IMR-90 (cell line): ENCODE measurements at places on chromosomes 13 and 19.

GRCh38 chr19:50341091-50341564 is 12.0 kb upstream of the KCNC3 start:
- DNase-seq = no peak

DNA sequence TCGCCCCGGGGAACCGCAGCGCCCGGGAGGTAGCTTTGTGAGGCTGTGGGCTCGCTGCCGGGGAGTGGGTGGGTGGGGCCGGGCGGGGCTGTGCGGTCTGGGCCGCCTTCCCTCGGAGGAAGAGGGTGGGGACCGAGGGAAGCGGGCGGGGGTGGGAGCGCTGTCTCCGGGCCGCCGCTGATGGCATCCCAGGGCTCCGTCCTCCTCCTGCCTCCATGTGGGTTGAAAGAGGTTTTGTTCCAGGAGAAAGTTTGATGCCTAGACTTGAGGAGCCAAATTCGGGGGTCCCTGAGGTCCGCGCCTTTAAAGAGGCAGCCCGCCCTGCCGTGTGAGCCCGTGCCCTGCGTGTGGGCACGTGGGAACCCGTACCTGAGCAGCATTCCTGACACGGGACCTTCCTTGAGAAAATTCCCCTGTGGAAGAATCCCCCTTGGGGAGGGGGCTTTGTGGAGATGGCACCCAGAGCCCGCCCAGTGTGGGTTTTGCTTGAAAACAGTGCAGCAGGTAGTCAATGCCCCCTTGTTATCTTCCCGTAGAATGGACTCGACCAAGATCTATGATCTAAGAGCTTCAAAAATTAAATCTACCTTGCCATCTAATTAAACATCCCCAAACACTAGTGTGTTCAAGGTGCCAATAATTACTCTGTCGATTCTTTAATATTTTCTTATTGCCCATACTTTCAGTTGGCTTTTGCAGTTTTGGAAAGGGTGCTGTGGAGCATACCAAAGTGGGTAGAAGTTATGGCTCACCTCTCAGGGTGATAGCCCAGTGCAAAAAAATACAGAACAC is 107.8 kb downstream of the RXFP2 start:
- no peak for DNase-seq

DNA sequence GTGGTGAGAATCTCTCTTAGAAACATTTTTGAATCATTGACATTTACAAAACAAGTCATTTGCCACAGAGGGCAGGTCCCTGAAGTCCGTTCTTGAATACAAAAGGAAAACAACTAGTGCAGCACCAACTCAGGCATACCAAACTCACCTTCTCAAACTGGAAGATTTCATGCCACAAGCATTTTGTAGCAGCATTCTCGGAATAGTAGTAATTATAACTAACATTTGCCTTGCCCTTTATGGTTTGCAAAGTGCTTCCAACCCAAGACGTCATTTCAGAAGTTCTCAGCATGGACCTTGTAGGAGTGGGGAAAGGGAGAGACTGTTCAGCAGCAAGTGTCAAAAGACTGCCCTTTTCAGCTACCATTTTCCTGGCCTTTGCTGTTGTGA is 344.6 kb downstream of the RFC3 start:
- peak; percentile 34 for DNase-seq

DNA sequence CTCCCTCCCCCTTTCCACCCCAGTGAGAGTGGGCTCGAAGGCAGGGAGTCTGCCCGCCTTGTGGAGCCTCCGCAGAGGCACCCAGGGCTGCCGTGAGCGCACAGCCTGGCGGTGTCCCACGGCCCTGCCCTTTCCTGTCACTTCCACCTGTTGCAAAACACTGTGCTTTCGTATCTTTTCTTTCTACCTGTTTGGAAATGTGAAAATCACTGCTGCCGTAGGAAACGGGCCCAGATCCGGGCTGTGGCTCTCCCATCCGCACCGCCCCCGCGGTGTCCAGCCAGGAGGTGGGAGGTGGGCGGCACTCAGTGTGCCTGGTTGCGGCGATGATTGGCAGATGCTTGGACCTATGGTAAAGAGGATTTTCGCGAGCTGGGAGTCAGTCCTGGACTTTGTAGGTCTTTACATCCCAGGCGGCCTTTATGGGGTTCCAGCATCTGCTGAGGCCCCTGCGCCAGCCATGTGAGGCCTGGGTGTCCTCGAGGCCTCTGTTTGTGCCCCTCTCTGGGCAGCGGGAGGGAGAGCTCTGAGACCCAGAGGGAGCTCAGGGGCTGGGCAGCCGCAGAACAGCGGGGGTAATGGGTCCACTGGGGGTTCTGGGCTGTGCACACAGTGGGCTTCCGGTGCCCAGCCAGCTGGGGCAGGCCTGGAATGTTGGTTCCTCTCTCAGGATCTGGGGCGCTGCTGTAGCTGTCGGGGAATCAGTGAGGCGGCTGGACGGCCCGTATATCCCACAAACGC is 6.1 kb downstream of the STK11 start:
- no peak for DNase-seq

DNA sequence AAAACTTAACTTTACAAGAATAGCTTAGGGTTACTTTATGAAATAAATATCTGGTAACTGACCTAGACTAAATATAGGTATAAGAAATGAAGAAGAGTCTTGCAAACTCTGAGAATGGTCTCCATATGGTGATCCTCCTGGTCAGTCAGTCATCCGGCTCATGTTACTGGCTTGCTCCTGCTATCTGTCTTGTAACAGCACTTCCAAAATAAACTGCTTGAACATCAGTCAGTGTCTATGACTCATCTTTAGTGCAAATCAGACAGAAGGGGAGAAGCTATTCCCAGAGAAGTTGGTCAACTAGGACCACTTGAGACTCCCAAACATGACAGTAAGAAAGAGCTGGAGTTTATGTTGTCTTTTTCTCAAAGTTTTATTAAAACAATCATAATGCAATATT is 1550.9 kb downstream of the PCDH9 start:
- peak; percentile 54 for DNase-seq

GRCh38 chr13:33483471-33483870 is 197.9 kb upstream of the STARD13 start:
- DNase-seq = peak; percentile 28

GRCh38 chr13:34864671-34865070 is 77.4 kb upstream of the NBEA start:
- no peak for DNase-seq

DNA sequence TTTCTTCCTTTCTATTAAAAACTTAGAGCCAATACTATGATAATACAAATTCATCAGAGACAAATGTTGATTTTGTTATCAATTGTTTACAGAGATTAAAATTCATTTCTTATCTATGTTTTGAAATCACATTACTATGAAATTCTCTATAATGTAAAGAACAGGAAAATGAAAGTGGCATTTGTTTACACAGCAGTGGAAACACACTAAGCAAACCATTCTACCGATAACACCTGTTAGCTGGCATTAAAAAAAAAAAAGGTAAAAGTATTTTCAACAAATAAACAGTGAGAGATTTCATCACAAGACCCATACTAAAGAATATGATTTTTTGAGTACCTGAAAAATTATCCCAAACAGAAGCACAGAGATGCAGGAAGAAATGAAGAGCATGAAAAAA is 4.8 kb upstream of the CCDC70 start:
- DNase-seq = no peak

GRCh38 chr13:59801107-59801880 is 362.4 kb downstream of the DIAPH3 start:
- no peak for DNase-seq

DNA sequence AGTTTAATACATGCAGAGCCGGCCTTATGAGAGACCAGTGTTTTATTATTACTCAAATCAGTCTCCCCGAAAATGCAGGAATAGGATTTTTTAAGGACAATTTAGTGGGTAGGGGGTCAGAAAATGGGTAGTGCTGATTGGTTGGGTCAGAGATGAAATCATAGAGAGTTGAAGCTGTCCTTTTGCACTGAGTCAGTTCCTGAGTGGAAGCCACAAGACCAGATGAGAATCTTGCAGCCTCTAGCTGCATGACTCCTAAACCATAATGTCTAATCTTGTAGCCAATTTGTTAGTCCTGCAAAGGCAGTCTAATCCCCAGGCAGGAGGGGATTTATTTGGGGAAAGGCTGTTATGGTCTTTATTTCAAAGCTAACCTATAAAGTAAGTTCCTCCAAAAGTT is 1163.9 kb downstream of the DIAPH3 start:
- DNase-seq = no peak

DNA sequence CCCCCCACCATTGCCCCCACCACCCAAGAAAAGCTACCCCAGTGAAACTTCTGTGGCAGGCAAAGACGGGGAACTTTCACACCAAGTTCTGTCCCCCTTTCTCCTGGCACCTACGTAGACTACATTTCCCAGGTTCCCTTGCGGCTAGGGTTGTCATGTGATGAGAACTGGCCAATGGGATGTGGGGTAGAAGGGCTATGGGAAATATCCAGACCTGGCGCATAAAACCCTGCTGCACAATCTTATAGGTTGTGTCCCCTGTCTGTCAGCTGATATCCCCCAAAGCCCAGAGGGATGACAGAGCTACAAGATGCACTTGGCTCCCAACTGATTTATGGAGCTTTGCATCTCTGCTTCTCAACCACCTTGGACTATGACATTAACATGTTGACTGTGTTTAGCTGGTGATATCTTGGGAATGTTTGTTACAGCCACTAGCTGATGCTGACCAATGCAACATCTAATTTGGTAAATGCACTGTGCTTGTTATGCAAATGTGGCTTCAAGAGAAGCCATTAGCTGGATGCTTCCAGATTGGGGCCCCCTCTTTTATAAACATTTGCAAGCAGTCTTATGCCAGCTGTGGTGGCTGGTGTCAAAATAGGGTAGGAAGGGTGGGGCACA is 6.1 kb downstream of the SH2D3A start:
- DNase-seq = no peak

DNA sequence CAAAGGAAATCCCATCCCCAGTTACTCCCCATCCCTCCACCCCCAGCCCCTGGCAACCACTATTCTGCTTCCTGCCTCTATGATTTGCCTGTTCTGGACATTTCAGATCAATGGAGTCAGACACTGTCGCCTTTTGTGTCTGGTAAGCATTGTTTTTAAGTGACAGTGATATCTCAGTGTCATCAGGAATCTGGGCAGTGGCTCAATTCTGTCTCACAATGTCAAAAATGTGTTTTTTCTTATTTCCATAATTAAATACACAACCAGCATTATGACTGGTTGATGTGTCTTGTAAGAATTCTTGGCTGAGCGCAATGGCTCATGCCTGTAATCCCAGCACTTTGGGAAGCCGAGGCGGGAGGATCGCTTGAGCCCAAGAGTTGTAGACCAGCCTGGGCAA is 20.2 kb upstream of the PGLS start:
- no peak for DNase-seq

DNA sequence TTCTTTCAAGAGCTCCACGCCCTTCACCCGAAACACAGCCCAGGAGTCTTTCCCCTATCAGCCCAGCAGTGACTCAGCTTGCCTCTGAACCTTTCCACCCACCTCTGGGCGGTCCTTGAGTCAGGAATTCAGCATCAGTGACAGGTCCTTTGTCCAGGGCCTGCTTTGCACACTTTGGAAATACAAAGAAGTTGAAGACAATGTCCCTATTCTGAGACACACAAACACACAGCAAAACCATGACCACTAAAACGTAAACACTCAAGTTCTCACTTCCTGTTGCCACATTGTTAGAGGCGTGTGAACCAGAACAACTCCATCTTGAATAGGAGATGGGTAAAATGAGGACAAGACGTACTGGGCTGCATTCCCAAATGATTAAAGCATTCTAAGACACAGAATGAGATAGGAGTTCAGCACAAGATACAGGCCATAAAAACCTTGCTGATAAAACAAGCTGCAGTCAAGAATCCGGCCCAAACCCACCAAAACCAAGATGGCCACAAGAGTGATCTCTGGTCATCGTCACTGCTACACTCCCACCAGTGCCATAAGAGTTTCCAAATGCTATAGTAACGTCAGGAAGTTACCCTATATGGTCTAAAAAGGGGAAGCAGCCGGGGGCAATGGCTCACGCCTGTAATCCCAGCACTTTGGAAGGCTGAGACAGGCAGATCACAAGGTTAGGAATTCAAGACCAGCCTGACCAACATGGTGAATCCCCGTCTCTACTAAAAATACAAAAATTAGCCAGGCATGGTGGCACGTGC is 49.2 kb upstream of the ATP12A start:
- peak; percentile 46 for DNase-seq
